ENCODE measurements at places on chromosomes 7 and 10.

DNA sequence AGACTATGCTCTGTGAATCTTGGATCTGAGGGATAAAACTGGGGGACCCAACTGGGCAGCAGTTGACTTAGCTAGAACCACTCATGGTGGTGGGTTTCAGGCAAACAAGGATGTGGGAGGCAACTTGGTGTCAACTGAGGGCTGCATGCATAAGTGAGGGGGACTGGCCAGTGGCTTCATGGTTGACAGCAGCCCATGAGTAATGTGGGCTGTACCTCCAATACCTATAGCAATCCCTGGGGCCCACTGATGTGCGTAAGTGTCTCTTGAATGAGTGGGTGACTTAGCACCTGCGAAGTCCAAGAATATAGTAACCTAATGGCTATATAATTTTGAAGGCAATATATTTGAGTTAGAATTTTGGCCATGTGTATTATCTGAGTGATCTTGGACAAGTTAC is 13.7 kb upstream of the MAP3K8 start:
- no peak for DNase-seq

DNA sequence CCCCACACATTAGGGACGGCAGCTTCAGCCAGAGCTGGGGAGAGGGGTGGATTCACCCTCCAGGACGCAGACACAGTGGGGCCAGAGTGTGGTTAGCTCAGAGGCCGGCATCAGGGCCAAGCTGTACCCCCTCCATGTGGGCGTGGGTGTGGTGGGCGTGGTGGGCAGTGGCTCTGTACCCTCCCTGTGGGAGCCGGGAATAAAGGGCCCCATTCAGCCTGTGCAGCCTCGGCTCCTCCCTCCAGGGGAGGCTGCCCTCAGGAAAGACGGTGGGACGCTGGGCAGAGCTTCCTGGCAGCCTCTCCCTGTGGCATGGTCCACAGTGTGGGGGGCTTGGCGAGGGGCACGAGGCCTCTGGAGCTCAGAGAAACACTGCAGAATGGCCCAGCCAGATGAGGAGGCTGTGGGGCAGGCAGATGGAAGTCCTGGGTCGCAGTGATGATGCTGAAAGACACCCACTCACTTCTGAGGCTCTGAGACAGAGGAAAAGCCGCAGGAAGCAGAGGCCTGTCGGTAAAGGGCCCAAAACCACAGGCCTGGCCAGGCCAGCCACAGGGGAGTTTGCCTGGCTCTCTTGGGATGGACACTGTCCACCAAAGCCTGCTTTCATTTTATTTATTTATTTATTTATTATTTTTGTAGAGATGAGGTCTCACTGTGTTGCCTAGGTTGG is 108.0 kb downstream of the SH3PXD2A start:
- DNase-seq, result no peak

DNA sequence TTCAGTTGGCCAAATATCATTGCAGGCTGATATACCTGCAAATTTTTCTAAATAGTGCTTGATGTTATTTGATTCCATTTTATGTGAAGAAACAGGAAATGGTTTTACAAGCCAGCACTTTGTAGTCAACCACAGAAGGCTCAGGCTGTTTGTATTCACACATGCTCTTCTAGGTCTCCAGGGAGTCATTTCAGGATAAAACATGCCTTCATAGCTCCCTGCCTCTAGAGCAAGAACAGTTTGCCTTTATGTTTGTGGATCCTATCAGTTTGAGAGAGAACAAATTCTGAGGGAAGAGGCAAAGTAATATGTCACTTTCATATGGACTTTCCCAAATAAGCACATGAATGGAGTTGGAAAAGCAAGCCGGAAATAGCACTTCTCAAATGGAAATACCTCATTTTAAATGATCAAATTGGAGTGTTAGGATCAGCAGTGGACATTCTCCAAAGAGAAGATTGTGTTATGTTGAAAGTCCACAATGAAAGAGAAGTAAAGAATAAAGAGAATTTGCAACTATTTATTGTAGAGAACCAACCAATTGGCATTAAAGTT is 277.6 kb downstream of the KCND2 start:
- DNase-seq, result no peak

DNA sequence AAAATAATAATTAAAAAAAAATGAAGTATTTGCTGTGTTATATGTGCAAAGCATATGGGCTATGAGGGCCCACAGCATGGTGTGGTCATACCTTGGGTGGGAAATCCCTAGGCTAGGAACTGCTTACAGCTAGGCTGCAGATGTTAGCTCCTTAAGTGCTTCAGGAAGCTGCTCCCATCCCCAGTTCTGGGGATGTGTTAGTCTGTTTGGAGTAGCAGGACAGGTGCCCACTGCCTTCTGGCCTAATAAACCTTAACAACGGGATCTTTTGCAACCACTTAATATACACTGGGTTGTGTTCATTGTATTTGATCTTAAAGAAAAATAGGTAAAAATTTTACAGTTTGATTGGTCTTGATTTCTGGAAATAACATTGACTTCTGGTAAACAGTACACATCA is 46.3 kb downstream of the HK1 start:
- DNase-seq, result no peak

DNA sequence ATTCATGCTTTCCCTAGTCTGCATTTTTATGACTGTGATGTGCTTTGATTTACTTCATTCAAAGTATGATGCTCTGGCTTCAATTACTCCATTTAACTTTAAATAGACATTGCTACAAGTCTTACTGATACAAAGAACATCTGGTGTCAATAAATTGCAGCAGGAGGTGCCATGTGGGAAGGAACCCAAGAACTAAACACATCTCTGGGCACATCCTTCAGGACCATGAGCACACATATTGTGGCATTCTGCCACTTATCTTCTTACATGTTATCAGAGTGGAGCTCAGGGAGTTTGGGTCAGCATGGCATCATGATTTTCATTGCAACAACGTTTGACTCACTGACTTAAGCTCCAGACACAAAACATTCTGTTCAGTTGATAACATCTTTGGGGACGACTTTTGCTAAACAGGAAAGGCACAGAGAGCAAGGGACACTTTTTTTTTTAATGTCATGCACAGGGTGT is 227.0 kb downstream of the DKK1 start:
- DNase-seq, result no peak

GRCh38 chr7:55100544-55101327 is 81.9 kb downstream of the EGFR start:
- DNase-seq, result no peak

- no peak for DNase-seq
Observed at GRCh38 chr10:480928-481552, 208.4 kb downstream of the DIP2C start.

DNA sequence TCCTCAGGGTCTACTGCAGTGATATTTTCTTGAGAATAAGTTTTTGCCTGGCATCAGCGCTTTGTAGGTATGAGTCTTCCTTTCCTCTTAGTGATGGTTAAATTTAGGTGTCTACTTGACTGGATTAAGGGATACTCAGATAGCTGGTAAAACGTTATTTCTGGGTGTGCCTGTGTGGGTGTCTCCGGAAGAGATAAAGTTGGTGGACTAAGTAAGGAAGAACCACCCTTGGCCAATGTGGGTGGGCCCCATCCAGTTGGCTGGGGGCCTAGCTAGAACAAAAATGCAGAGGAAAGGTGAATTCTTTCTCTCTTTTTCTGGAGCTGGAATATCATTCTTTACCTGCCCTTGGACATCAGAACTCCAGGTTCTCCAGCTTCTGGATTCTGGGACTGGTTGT is 138.8 kb downstream of the ADCYAP1R1 start:
- DNase-seq, result no peak

- no peak for DNase-seq
Observed at GRCh38 chr10:120688928-120689327, 162.2 kb upstream of the WDR11 start.

DNA sequence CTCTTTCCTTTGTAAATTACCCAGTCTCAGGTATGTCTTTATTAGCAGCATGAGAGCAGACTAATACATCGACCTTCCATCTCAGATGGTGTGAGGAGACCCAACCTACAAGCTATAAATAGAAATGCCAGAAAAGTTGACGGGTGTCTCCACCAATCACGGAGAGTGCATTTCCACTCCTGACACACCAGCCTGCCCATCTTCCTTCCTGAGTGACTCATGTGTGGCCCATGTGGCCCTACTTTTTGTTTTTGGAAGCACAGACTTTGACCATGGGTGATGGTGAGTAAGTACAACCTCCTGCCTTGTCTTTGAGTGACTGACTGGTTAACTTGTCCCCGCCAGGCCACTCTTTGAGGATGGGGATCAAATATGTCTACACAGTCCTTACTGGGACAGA is 147.0 kb downstream of the OAT start:
- DNase-seq, result no peak

GRCh38 chr7:12161146-12161545 is 49.9 kb upstream of the TMEM106B start:
- DNase-seq, result no peak

DNA sequence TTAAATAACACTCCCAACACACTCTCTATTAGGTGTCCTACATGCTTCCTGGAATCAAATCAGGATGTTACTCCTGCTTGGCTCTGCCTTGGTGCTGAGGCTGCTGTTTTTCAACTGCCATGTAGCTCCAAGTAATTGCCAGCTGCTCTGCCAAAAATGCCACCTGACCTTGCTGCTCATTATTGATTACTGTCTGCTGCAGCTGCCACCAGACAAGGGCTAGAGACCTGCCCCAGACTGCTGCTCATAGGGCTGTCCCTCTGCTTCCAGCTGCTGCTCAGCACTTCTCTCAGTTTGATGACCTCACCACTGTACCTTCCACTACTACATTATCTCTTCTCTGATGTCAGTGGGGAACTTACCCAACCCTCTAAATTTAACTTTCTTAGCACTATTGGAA is 102.5 kb downstream of the PCLO start:
- DNase-seq, result no peak

All from stimulated activated CD4-positive, alpha-beta T cell treated with anti-CD3 and anti-CD28 coated beads, Interleukin-4, amount 100 ng/mL, for 48 hours (primary cell).